ENCODE measurements at places on chromosomes 2 and 18.

GRCh38 chr2:128289439-128289838 is 29.2 kb downstream of the HS6ST1 start:
- DNase-seq: no peak

- no peak for DNase-seq
Observed at GRCh38 chr2:144201126-144201525, 318.8 kb downstream of the ZEB2 start.

DNA sequence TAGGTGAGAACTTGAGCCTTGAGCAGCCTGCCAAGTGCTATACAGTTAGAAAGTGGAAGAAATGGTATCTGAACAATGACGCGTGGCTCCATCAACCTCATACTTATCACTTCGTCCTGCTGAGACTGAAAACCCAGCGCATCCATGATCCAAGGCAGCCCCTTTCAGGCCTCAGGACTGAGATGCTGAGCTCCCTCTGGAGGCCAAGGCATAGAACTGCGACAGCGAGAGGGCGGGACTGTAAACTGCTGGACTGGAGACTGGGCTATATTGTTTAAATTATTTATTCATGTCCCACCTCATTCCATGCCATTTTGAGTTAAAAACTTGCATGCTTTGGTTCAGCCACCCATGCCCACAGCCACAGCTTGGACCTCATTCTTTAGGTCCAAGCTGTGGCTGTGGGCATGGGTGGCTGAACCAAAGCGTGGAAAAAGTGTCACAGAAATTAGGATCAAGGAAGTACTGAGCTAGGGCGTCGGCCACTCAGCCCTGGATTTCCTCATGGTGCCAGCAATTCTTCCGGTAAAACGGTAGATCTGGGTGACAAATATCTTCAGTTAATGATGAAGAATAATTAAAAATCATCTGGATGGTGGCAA is 195.5 kb downstream of the L3MBTL4 start:
- DNase-seq: peak; percentile 24

DNA sequence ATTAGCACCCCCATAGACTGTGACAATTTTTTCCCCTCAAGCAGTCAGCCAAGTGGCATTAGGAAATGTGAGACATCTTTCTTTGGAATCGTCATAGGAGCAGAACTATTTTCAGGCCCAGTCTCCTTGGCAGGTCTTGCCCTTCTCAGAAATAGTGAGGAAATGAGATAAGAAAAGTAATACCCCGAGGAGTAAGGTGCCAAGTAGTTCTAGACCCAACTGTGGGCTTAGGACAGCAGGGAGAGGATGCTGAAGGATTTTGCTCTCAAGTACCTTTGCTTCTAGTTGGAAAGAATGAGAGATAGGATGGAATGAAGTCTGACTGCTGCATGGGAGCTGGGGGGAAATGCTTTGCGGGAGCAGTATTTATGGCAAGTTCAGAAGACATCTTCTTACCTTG is 31.8 kb downstream of the PRKCE start:
- no peak for DNase-seq

GRCh38 chr2:229526951-229527350 is 187.4 kb downstream of the DNER start:
- no peak for DNase-seq

DNA sequence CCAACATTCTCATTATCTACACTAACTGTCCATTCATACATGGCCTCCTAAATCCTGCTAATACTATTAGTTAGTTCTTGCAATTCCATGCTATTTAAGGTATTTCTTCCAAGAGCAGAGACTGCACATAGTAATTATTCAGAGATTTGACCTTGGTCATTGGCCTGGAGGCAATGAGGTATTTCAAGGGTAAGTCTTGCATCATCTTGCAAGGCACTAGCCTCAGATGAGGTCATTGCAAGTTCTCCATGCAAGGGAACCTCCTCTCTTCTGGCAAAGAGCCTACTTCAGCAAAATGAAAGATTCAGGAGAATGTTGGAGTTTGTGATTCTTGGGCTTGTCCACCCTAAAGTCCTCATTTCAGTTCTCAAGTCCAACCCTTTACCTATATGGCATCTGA is 48.5 kb upstream of the IKZF2 start:
- DNase-seq: no peak

DNA sequence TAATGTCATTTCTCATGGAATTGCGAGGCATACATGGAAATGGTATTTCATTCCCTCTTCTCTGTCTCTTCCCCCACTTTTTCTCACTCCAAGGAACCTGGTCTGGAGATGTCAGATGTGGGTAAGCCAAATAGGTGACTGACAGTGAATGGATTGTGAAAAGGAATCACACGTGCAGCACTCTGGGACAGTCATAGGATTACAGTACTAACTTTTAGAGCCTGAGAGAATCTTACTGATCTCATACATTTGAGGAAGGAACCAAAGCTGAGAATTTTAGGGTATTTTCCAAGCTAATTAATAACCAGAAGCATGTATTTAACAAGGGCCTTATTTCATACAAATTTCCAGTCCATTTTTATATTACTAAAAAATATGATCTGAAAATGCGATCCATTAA is 58.1 kb upstream of the ERBB4 start:
- no peak for DNase-seq

DNA sequence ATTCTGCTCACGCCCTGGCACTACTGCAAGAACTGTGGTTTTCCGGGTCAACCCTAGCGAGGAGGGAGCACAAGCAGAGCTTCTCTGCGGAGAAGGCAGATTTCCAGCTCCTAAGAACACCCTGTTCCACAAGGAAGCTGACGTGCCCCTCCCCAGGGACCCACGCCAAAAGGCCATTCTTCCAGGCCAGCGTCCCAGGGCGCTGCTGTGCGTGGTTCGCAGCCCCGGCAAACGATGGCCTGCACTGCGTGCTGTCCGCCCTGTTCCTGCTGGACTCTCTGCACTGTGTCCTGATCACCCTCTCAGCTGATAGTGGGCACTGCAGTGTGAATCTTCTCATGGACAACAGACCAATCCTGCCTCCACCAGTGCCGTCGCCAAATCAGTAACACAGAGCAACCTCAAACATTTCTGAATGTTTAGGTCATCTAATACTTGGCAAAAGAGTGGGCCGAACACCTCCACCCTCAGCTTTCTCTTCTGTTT is 49.1 kb downstream of the ADI1 start:
- no peak for DNase-seq

GRCh38 chr2:236209535-236209934 is 41.3 kb upstream of the GBX2 start:
- no peak for DNase-seq

DNA sequence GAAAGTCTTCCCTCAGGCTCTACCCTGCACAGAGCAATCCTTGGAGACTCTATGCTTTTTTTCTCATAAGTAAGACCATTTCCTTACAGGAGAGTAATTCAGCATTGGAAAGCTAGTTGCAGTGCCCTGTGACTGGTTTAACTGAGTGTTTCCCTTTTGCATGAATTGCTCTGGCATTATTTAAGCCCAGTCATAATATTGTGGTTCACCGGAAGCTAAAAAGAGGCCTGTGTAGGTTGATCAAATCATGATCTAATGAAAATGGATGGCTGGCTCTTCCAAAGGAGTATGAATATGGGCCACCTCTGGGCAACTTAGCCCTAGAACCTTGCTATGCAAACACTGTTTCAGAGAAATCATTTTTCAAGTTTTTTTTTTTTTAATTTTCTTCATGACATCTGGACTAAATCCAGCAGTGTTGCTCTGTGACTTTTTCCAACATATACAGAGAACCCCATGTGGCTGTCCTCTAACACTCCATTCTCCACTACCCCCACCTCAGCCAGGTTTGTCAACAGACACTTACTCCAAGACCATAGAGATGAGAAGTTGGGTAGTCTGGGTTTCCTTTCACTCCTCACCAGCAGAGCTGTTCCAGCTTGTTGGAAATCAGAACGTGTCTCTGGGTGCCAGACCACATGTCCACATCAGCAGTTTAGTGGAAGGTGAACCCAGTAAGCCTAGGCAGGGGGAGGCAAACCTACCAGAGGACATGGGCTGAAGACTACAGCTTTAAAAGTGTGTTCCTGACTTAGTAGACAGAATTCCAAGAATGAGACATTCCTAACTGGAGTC is 175.2 kb upstream of the SLC14A2 start:
- no peak for DNase-seq

DNA sequence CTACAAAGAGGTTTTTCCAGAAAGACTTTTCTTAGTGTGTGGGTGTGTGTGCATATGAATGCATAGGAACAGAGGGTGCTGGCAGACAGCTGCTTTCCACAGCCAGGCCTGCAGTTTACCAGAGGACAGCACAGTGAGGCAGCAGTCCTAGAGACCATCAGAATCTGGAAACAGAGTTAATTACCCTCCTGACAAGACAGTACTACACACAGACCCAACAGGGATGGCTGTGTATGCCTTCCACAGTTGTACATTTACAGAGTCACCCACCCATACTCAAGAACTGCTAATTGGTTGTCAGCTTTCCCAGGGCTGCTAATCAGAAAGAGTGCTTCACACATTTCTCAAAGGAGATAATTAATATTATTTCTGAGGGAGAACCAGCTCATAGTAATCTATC is 104.7 kb downstream of the FEZ2 start:
- DNase-seq: no peak

GRCh38 chr2:217614096-217614495 is 388.7 kb downstream of the TNS1 start:
- DNase-seq: no peak

DNA sequence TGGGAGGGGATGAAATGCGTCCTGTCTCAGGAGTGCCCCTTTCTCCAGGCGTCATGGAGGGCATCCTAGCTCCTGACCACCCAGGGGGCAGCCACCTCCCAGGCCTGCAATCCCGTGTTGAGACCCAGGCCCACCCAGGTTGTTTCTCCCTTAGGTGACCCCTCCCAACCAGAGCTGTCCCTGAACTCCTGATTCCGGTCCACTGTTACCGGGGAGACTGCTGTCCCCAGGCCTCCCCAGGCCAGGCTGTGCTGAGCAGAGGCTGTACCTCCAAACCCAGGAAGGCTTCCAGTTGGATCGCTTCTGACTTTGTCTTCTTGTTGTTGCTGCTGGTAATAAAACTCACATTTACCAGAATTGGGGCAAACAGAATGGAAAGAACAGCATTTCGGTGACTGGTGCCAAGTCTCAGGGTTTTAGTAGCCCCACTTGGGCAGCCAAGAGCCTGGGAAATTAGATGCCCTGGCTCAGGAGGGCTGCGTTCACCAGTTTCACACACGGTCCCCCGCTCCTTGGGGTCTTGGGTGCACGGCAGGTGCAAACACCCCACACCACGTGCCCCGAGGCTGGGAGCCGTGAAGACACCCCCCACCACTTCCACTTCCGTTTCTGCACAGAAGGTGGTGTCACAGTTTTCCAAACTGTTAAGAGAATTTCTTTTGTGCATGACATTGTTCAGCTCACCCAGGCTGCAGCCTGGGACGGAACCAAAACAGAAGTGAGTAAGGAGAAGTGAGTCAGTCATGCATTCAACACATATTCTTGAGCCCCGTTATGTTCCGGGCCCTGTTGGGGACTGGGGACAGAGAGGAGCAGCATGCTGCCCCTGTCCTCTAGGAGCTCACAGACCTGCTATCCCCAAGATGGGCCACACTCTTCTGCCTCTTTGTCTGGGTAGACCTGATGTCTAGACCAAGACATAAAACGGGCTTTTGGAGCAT is 29.4 kb downstream of the ITM2C start:
- no peak for DNase-seq

- DNase-seq: no peak
Observed at GRCh38 chr2:129587426-129588064, 391.9 kb upstream of the RAB6C start.

DNA sequence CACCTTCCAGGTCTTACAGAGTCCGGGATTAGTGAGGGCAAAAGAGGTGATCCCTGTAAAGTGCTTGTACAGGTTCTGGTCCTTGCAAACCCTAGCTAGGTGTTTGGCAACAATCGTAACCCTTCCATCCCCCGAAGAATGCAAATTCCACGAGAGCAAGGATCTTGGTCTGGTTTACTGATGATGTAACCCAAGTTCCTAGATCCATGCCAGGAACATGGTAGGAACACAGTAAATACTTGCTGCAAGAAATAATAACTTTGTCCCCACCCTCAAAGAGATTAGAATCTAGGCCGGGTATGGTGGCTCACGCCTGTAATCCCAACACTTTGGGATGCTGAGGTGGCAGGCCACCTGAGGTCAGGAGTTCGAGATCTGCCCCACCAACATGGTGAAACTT is 6.8 kb upstream of the NEU2 start:
- DNase-seq: no peak

GRCh38 chr2:52264911-52265310 is 1233.0 kb upstream of the NRXN1 start:
- no peak for DNase-seq

GRCh38 chr18:34003687-34004086 is 221.0 kb downstream of the NOL4 start:
- no peak for DNase-seq

DNA sequence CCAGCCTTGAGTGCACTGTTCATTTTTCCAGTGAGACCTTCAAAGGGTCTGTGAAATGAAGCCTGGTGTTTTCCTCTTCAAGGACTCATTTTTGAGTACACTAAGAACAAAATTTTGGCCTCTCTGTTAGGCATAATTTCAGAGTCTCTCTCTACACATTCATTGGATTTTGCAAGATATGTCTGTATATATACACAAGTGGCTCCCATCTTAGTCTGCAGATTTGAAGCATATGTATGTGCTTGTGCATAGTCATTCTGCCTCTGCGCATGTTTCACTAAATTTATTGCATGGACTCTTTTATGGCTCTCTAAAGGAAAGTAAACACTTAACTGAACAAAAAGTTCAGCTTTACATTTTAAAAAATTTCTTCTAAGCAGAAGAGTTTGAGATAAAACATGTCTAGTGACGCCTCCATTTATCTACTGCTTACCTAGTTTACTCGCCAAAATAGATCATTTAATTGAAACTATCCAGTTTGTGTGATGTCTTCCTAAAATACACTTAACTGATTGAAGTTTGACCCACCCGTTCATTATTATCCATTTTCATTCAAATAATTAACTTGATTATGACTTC is 145.9 kb downstream of the FMNL2 start:
- DNase-seq: no peak

- DNase-seq: no peak
Observed at GRCh38 chr18:13616041-13616440, 110.3 kb downstream of the FAM210A start.

- DNase-seq: no peak
Observed at GRCh38 chr2:101230541-101231001, 22.1 kb upstream of the CNOT11 start.

- no peak for DNase-seq
Observed at GRCh38 chr2:179843541-179843940, 17.9 kb downstream of the ZNF385B start.

DNA sequence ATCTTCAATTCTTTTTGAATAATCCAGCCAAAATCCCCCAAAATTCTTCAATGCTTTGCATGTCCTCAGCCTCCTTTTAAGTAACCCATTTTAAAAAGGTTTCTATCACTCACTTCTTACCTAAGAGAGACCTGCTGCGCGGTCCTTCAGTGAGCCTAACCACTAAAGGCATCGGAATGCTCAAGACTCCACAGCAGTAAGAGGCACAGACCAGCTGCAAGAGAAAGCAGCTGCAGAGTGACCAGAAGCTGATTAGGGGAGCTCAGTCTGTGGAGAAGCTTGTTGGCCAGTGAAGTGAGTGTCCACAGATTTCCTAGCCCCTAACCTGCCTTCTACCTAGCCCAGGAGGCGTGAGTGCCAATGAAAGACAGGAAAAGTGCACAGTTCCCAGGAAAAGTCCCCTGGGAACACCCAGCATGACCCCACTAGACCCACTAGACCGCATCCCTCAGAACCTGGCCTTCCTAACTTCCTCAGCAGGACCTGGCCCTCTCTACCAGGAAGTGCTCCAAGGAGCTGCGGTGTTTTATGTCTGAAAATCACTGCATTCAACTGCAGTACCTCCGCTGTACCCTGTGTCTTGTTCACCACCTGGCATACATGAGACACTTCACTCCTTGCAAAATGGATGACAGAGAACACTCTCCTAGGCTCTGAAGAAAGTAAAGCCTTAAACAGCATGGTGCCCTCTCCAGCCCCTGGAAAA is 10.1 kb downstream of the MBOAT2 start:
- DNase-seq: no peak

- DNase-seq: no peak
Observed at GRCh38 chr2:19574778-19575260, 216.4 kb upstream of the OSR1 start.

Data from renal cortex interstitium (tissue), 15 donors.